Left cardiac atrium (tissue), 4 donors: ENCODE measurements at places on chromosomes 11 and 22.

DNA sequence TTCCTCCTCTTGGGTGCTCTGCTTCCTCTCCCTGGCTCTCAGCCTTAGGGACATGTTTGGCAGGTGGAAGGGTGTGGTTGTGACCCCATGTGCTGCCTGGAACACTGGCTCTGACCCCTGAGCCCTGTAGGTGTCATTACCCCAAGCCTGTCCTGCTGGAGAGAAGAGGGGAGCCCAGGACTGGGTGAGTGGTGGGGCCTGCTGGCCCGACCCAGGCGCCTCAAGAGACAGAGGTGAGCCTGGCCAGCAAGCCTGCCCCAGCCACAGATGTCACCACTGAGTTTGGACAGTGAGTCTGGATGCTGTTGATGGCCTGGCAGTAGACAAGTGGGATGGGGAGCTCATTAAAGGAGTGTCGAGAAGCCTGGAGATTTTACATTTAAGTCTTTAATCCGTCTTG is 1112.2 kb downstream of the BRD1 start:
- no peak for DNase-seq

DNA sequence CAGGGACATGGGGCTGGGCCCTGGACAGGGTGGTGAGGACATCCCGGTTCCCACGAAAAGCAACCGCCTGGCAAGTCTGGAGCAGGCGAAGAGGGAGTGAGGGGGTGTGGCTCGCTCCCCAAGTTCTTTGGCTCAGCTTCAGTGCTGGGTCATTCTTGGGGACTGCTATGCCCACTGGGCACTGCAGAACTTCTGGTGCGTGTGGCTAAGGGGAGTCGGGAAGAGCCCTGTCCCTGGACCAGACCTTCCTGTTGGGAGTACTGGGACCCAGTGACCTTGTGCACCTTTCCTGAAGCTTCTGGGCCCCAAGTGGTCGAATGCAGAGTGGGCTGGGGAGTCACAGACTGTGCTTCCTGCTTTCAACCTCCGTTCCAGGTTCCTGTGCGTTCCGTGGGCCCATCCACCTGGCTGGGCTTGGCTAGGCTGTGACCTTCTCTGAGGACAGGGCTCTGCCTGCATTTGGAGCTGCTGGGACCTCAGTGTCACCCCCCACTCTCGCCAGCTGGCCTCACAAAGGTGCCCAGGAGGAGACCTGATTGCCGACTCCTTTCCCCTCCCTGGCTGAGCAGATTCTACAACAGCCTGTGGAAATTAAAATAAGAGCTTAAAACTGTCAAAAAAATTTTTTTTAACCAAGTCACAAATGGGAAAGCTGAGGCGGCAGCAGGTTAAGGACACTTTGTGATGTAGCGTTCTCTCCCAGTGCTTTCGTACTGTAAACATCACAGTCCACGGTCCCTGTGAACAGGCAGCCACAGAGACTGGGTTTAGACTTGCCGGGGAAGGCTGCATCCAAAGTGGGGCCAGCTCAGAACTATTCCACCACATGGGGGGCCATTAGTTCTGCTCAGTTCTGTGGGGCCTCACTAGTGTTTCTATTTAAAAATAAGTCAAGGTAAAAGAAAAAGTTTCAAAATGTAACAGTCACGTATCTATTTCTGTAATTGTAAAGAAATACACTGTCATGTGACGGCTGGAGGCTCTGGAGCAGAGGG is 63.8 kb upstream of the WNT7B start:
- peak; percentile 15 for DNase-seq

DNA sequence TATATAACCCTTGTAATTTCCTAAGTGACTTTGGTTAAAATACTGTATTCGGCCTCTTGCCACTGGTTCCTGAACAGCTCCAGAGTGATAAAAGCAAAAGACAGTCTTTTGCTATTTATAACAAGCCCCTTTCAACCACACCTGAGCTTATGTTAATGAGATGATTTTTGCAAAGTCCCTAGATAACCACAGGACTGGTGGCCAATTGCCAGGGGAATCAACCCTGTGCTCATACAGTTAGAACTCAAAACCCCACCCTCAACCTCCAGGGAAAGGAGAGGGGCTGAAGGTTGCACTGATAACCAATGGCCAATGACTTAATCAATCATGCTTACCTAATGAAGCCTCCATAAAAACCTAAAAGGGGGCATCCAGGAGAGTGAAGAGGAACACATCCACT is 77.9 kb downstream of the SIK3 start:
- no peak for DNase-seq

GRCh38 chr11:74818283-74818946 is 69.8 kb downstream of the RNF169 start:
- DNase-seq = no peak

- DNase-seq = no peak
Measured at GRCh38 chr11:7501251-7501650, 12.5 kb upstream of the PPFIBP2 start.

GRCh38 chr11:87971354-87971753 is 203.9 kb downstream of the RAB38 start:
- DNase-seq = no peak

GRCh38 chr22:29834046-29834445 is 4.0 kb downstream of the ASCC2 start:
- no peak for DNase-seq

DNA sequence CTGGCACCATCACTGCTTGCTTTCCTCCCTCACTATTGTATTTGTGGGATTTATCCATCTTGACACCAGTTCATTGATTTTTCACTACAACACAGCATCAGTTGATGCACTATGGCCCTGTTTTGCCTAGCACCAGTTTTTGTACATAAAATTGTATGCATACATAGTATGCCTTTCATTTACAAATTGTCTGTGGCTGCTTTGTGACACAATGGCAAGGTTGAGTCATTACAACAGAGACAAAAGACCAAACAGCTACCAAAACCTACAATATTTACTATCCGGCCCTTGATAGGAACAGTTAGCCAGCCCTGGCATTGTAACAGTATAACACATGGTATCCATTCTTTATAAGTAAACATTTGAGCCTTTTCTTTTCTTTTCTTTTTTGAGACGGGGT is 150.3 kb downstream of the LDLRAD3 start:
- DNase-seq = no peak

GRCh38 chr22:31354515-31354914 is 8.4 kb upstream of the PATZ1 start:
- DNase-seq = no peak

- peak; percentile 34 for DNase-seq
Measured at GRCh38 chr11:27718863-27719545, 18.7 kb upstream of the BDNF start.

DNA sequence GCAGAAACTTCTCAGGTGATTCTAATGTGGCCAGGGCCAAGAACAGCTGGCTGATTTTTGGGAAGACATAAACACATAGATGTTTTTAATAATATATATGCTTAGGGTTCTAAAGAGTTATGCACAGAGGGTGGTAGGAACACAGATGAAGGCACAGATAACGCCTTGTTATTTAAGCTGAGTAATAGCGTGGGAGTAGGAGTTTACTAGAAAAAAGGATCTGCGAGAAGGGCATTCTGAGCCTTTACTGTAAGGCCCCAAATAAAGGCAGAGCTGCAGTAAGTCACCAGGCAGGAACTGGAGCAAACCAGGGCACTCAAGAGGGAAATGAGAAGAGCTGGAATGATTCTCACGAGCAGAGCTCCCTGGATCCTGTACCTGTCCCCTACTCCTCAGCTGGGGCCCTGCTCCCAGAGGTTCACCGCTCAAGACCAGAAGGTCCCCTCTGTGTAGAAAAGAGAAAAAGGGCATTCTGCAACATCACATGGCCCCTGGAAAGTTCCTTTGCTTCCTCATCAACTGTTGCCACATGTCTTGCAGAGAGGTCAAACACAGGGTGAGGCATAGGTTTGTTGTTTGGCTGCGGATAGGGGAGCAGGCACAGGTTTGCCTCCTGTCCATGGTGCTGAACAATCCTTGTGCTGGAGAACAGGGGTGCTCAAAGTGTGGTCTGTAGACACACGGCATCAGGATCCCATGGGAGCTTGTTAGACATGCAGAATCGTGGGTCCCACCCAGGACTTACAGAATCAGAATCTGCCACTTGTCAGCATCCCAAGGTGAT is 125.7 kb downstream of the TENM4 start:
- no peak for DNase-seq

DNA sequence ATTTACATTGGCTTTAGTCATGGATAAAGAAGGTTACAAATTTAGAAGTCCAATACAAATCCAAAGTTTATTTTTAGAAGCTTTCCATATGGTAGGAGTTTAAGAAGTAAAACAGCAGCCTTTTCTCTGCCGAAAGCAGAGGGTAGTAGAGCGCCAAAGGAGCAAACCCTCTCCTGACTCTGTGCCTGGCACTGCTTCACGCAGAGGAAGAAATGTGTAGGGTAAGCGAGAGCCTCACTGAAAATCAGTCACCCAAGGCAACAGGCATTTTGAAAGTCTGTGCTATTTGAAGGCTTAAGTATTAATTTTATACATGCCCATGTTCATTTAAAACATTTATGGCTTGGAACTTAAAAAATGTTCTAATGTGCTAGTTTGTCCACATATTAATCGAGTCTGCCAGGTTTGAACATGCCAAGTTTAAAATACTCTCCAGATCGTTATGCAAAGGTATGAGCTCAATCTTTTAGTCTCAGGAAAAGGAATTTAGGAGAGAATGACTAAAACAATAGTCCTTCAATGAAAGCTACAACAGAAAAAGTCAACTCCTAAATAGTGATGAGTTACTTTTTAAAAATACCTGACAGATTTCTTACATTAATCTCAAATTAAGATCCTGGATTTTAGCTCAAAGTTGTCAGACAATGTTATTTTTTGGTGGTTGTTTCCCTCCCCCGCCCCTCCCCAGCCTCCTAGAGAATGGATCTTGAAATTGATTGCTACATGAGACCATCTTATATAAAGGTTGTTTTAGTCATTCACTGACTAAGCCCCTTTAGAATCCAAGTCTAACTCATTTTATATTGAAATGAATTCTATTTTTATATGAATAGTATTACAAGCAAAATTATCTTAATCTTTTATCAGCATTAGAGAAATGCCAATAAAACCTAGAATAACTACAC is 38.7 kb downstream of the MRTFA start:
- no peak for DNase-seq

GRCh38 chr22:27685515-27685914 is 116.0 kb downstream of the MN1 start:
- peak; percentile 63 for DNase-seq
